ENCODE measurements at places on chromosomes 1 and 21.

GRCh38 chr1:89932598-89933364, 62.1 kb upstream of the ZNF326 start:
- DNase-seq: no peak

DNA sequence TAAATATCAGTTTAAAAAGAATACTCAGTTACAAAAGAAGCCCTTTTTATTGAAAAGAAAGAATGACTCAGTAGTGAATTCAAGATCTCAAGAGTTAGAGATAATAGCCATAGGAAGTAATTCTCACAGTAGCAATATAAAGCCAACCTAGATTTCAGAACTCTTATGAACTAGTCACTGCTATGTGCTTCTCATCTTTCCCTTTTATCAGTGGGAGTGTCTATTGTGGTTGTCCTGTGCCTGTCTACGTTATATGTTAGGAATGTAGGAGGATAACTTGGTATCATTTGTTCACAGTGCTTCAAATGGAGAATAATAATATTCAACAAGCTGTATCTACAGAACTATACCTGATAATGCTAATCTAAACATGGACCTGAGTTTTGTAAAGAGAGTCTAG, 73.1 kb upstream of the RGS21 start:
- DNase-seq: no peak

DNA sequence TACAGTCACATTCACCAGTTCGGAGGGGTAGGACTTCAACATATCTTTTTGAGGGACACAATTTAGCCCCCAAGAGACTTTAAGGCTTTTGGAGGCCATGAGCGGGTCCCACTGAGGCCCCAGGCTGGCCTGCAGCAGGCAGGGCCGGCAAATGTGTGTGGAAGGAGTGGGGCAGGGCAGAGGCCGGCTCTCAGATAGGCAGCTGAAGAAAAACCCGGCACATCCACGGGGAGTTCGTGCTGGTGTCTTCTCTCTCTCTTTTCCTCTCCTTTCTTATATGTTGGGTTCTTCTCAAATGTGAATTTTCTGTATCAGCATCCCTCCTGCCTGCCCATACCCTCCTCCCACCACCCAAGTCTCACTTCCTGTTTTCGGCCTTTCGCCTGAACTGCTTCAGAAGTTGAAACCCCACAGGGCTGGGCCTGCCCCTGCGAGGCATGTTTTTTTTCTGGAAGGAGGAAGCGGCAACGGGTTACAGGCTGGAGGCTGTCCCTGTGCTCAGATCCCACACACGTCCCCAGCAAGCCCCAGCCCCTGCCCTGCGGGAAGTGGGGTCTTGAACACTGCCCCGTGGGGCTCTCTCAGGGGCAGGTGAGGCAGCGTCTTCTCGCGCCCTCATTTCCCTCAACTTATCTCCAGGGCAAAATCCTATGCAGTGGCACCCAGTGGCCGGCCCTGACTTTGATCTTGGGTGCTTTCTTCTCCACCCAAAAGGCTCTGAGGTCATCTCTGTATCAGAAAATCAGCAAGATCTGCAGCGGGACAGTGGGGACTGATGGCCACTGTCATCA, 9.7 kb upstream of the UMODL1 start:
- peak; percentile 39 for DNase-seq

DNA sequence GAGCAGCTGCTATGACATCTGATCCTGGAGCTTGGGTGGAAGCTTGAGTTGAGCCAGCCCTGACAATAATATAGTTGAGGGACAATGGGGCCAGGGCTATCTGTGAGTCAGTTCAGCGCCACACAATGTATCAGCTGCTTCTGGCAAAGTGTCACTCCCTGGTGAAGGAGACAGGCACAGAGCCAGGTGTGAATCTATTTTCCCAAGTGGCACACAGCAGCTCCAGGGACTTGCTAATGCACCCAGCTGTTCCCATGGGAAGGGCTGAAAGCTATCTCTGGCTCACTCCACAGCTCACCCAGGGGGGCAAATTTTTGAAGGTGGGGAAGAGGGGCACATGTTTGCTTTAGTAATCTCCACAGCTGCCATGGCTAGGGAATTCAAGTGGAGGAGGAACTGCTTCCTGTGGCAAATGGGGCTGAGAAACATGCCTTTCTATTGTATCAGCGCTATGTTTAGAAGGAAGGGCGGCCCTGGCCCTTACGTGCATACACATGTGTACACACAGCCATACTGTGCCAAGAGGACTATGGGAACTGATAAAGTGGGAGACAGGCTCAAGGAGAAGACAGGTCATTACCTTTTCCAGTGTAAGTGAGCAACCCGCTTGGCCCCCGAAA, 2.2 kb downstream of the CYB5R1 start:
- DNase-seq: no peak

DNA sequence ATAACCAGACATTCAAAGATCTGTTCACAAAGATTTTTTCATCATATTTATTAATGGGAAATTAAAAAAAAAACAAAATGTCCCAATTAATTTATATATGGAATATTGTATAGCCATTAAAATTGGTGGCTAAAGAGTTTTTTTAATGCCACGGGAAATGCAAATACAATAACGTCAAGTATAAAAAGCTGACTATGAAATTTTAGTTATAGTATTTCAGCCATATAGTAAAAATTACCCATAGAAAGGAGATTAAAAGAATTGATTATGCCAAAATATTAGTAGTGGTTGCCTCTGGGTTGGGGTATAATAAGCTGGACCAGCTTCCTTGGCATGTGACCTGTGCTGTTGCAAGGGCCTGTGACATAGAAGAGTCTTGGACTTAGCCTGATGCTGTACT, 78.8 kb downstream of the KCTD3 start:
- no peak for DNase-seq

DNA sequence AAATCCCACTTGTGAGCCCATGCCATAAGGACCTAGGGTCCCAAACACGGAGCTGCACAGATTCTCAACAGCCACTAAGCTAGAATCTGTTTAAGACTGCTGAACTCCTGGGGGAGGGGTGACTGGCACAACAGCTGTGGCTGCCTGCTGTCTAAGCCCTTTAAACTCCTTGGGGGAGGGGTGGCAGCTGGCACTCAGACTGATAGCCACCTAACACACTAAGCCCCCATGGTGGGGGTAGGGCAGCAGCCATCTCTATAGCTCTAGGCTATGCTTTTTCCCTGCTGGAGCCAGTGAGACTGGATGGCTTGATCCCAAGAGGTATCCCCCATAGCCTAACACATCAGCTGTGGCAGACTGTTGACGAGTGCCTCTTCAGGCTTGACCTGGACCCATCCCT, 73.3 kb upstream of the FMO3 start:
- no peak for DNase-seq

- DNase-seq: no peak
Measured at GRCh38 chr1:234780531-234781162, 170.7 kb upstream of the IRF2BP2 start.

DNA sequence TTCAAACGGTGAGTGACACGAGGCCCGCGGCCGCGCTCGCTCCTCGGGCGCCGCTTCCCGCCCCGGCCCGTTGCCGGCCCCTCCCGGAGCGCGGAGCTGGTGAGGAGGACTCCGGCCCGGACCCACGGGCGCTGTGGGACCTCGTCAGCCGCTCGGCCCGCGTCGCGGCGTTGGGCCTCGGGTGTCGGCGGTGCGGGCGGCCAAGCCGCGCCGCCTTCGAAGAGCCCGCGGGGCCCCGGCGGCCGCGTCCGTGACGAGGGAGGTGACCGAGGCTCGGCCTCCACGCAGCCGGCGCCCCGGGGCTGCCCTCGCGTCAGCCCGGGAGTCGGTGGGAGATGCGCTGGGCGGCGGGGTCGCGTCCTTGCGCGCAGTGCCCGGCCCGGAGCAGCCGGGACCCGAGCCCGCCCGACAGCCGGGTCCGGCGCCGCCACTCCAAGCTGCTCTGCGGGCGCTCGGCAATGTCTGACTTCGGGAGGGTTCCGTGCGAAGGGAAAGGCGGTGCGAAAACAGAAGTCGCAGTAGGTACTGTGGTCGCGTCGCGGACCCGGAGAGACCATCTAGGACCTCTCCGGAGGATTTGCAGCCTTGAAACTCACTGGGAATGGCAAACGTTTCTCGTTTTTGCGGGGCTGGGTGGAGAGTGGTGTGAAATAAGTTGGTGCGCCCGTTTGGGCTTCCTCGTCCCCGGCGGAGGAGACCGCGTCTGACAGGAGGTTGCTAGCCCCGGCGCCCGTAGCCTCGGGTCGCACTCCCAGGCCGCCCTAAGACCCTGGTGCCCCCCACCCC, 829 bp downstream of the SPEN start:
- DNase-seq: peak; percentile 25

DNA sequence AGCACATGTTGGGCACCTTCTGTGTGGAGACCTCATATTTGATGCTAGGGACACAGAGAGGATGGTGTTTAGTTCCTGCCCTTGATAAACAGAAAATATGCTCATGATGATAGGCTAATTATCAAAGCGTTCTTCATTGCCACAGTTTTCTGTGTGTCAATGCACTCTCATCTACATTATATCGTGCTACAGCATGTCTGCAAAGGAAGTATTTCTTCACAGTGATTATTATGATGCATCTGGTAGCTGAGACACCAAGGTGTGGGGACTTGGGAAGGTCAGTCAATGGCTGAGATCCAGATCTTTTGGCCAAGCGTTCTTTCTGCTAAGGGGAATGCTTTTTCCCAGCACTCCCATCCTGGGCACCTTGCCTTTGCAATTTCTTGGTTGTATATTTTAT, 321.2 kb downstream of the PBX1 start:
- DNase-seq: no peak

DNA sequence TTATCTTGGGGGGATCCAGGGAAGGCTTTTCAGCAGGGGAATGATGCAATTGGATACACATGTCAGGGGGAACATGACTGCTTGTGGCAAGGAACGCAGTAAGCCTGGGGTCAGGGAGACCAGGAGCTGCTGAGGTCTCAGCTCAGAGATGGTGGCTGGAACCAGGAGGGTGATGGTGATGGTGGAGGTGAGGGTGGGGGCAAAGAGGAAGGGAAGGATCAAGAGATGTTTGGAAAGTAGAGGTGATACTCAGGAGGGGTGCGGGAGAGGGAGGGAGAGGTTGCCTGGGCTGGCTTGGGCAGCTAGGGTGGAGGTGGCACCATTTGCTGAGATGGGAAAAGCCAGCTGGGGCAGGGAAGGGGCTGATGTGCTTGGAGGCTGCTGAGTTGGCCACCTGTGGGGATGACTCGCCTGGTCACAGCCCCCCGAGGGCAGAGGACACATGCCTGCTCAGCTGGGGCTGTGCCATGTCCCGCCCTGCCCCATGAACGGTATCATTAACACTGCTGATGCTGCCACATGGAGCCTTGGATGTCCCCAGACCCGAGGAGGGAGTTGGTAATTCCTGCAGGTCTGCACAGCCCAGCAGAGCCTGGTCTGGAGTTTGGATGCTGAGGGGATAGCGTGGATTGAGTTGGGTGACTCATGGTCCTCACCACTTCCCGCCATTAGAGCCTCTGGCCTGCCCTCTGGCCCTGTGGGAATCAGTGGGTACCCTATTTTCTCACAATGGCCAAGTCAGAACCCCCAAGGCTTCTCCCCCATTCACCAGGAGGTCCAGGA, 6.3 kb upstream of the PADI1 start:
- no peak for DNase-seq

DNA sequence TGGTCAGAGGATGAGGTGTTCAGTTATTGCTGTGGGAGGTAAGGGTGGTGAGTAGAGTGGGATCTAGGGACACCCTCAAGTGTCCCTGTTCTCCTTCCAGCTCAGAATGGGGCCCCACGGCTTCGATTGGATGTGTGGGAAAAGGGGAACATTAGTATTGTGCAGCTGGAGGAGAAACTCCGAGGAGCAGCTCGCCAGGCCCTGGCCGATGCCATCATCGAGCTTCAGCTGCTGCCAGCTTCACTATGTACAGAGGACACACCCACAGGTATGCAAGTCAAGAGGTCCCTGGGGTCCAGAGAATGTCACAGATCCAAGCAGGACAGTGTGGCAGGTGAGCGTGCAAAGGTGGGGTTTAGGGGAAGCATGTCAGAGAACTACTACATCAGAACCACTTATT, 13.9 kb downstream of the HYI start:
- DNase-seq: no peak

- no peak for DNase-seq
Measured at GRCh38 chr1:221289103-221289502, 409.9 kb downstream of the HLX start.

DNA sequence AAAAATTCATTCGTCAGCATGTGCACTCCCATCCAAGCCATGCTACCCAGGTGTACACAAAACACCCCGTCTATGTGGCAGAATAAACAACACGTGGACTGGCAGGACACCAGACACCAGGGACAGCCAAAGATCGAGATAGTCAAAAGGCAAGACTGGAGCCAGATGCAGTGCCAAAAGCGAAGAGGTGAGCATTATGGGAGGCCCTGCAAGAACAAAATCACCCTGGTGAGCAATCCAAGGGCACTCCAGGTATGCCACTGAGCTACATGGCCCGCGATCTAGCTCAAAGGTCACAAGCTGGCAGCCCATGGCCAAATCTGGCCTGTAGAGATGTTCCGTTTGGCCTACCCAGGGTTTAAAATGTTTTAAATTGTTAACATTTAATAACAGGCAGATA, 33.7 kb downstream of the PLPP3 start:
- DNase-seq: no peak

- DNase-seq: no peak
Measured at GRCh38 chr21:40130476-40130875, 263.2 kb downstream of the PCP4 start.

DNA sequence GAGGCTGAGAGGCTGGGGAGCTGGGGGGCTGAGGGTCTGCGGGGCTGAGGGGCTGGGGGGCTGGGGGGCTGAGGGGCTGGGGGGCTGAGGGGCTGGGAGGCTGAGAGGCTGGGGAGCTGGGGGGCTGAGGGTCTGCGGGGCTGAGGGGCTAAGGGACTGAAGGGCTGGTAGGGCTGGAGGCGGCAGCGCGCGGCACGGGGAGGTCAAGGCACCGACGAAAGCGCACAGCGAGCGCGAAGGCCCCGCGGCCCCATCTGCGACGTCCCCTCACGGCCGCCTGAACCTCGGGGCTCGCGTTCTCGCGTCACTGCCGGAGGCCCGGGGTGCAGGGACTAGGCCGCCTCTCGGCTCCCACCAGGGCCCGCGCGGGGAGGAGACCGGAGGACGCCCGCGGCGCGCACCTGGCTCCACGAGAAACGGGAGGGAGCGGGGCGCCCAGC, 356 bp downstream of the INTS11 start:
- no peak for DNase-seq
